ENCODE measurements at places on chromosomes 7 and 10.
A peak's percentile ranks its signal among the peaks of the same experiment; 100 is the strongest.

GRCh38 chr7:68038621-68039314 lies 1042.1 kb downstream of the TYW1 start:
- DNase-seq, result no peak

DNA sequence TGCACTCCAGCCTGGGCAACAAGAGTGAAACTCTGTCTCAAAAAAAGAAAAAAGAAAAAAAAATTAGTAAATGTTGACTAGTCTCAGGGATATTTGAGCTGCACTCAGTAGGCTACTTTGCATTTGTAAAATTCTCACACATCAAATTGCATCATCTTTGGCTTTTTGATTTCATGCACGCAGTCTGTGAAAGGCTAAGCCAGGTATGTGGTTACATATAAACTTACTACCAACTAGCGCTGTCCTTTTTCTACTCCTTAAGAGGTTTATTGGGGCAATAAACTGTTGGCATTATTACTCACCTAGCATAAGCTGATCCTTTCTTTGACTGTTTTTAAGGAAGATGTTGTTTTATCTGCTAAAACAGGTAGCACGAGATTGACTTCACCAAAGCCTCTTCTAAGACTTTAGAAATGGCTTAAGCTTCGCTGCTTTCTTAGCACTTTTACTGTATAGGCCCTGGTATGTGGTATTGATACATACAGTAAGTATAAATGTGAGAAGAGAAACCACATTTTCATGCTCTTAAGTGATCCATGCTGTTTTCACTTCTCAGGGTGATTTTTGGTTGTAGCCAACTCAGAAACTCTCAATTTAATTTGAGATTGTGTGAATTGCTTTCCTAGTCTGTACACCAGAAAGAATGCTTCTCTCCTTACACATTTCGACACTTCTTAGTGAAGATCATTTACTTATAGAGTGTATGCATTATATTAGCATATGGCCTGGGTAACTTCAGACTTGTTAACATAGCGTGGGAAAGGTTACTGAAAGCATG lies 323.9 kb downstream of the AUTS2 start:
- DNase-seq, result no peak

GRCh38 chr10:132606031-132606491 lies 68.5 kb downstream of the INPP5A start:
- DNase-seq, result no peak

DNA sequence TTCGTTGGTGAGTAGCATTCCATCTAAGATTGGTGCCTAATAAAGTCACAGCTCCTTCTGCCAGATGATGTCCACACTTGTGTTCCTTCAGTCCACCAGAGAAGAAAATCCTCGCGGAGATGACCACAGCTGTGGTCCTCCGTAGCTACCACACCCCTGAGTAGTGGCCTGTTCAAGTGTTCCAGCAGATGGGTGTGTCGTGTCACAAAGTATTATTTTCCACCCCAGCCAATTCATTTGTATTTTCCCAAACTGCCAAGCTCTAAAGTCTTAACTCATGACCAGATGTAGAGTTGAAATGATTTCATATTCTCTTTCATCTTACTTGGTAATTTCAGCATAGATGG lies 251.3 kb upstream of the TCF7L2 start:
- no peak for DNase-seq

DNA sequence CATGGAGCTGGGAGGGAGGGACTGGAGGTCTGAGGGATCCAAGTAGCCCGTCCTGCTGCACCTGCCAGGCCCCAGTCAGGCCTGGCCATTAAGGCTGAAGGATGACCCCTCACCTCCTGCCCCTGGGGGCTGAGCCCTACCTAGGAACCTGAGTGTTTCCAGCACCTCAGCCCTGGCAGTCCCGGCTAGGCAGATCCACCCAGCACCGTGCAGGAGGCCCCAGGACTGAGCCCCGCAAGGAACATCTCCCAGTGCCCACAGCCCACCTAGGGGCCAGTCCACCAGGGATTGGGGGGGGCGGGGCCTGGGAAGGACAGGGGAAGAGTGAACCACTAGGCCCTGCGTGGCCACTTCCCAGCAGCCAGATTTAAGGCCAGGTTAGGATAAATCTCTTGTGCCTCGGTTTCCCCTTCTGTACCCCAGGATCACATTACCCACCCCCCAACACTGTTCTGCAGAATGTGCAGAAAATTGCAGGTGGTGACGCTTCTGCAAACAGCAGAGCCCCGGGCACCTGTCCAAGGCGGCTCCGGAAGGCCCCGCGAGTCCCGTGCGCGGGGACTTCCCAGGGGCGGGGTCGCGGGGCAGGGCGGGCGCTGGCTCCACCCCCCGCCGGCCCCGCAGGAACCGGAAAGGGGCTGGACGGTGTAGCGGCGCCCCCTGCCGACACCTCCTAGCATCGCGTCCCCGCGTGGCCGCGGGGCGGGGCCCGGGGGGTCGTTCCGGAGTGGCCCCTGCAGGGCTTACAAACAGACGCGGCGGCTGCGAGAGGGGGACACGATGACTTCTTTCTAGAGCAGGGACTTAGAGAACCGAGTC lies 55.9 kb downstream of the PWWP2B start:
- peak; percentile 98 for DNase-seq

- peak; percentile 72 for DNase-seq
Measured at GRCh38 chr10:71966046-71967004, 2.1 kb downstream of the CHST3 start.

- DNase-seq, result no peak
Measured at GRCh38 chr10:35129185-35129674, 2.6 kb downstream of the CREM start.
